ENCODE measurements at places on chromosomes 5 and 9.

DNA sequence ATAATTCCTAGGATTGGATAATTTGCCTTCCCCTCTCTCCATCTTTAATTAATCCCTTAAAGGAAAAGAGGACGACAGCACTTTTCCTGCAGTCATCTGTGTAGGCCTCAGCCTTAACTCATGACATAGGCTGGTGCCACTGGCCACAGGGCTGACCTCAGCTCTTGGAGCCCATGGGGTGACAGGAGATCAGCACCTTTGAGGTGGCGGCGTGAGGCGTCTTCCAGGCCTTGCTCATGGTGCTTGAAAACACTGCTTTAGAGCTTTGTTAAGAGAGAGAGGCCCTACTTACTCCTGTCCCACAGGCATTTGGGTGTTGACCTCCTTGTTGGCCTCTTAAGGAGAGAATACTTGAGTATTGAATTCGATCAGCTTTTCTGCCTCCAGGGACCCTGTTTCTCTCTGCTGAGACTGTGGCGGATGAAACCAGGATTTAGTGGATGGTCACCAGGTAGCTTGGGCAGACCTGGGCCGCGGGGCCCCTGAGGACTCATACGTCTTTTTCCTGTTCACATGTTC is 23.4 kb downstream of the TENT4A start:
- no peak for DNase-seq

DNA sequence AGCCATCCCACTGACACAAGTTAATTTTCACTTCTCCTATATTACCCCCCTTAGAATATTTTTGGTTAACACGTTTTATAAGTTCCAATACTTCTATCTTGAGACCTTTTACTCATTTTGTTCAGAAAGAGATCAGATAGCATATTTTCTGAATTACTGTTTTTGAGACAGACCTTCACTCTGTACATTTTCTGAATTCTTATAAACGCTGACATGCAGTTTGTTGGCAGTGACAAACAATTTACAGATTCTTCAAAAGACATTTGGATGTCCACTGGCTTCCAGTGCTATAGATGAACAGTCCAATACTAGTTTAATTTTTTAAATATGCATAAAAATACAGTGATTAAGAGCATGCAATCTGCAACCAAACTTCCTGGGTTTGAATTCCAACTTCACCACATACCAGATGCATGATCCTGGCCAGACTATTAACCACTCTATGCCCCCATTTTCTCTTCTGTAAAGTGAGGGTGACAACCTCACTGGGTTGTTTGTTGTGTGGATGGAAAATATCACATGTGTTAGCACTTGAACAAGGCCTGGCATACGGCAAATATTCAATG is 142.1 kb downstream of the AGTPBP1 start:
- DNase-seq, result no peak

DNA sequence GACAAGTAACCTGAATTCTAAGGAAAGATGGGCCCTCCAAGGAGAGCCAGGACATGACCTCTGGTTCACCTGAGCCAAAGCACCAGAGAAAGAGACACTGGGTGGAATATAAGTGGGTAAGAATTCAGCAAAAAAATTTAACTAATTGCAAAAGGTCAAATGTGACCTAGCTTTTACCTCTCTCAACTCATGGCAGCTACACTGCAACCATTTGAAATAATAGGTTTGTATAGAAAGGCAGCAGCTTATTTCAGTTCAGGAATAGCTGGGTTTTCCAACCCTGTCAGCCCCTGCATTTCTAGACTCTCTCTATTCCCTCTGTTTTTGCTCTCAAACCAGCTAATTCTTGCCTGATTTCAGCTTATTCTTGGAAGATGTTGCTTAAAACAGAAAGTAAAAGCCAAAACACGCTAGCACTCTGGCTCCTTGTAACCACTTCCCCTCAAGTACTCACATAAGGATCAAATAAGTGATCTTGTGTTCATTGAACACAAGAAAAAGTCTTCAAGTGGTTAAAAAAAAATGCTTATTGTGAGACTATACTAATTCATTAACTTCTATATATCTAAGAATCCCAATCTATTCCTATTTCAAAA is 101.1 kb upstream of the NR4A3 start:
- peak; percentile 45 for DNase-seq

- no peak for DNase-seq
These were observed 1.2 kb upstream of the PSAT1 start for GRCh38 chr9:78295731-78296130.

DNA sequence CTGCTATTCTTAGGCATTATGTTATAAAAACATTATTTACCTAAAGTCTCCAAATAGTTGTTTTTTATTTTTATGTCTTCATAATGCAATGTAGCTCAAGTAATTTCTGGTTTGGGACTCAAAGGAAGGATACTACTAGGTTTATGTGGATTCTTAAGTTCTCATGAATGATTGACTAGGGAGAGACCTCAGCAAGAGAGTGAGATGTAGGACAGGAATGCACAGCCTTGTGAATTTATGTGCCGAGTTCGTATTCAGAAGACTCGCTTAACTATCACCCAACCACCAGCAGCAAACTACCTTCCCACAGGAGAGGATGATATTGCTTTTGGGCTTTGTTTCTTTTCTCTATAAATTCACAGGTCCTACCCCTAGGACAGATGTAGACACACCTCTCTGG is 282.9 kb downstream of the ARHGEF28 start:
- DNase-seq, result no peak

DNA sequence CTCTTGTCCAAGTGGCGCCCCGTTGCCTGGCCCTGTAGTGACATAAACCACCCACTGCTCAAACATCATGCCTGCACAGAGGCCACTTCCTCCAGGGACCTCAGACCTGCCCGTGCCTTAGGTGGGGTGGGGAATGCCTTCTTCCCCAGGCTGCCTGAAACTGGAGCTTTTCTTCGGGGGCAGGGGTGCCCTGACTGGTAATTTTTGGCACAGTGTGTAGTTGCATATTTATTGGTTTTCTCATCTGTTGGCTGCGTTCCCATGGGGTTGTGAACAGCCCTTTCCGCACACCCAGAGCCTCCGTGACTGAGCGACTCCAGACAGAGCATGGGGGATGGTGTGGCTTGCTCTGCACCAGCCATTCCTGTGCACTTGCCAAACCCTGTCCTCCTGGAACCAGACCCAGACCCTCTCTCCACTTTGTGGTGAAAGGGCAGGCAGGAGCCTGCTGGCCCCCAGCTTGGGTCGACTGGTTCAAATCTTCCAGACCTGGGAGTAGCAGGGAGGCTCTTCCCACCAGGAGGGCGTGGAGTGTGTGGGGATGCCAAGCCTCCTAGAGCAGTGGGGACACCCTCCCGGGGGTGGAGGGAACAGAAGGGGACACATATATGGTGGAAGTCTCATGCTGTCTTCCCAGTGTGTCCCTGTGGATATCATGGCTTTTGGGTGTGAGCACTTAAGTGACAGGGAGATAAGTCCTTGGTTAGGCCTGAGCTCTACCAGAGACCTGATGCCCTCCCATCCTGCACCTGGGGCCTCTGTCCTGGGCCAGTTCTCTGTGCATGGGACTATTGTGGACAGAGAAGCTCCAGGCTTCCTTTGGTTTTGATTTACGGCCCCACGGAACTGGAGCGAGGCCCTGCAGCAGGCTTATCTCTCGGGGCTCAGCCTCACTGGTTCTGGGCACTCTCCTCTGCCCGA is 39.6 kb downstream of the WNK2 start:
- DNase-seq, result no peak

- no peak for DNase-seq
These were observed 8.4 kb upstream of the URM1 start for GRCh38 chr9:128362774-128363173.

- no peak for DNase-seq
These were observed 31.8 kb upstream of the FOXB2 start for GRCh38 chr9:76987594-76988200.

- no peak for DNase-seq
These were observed 78.8 kb downstream of the GIN1 start for GRCh38 chr5:103041071-103041676.

GRCh38 chr5:62306896-62307689 is 1.1 kb downstream of the KIF2A start:
- no peak for DNase-seq

DNA sequence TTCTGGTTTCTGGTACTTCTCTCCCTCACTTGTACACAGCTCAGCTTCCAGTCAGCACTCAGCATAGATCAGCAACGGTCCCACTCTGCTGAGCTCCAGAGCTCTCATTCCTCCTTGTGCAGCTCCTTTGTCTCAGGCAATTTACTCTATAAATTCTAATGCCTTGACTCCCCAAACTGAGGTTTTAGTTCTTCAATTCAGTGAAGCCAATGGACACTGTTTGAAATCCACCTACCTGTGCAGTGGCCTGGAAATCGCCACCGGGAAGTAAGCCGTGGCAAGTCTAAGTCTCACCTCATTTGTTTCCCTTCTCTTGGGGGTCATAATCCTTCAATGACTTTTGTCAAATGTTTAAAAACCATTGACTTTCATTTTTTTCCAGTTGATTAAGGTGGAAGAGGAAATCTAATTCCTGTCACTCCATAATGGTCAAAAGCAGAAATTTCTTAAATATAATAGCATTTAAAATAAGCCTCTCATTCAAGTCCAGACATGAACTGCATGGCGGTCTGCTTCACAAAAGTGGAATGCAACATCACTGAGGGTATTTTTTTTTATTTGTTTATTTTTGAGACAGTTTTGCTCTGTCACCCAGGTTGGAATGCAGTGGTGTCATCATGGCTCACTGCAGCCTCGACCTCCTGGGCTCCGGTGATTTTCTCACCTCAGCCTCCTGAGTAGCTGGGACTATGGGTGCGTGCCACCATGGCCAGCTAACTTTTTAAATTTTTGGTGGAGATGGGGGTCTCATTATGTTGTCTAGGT is 79.6 kb downstream of the C7 start:
- DNase-seq, result no peak

GRCh38 chr5:123047706-123048105 is 11.2 kb upstream of the PPIC start:
- DNase-seq, result no peak
